ENCODE measurements at places on chromosomes 2 and 18.
A peak's percentile ranks its signal among the peaks of the same experiment; 100 is the strongest.

GRCh38 chr2:210360412-210360811, 45.4 kb upstream of the MYL1 start:
- no peak for DNase-seq

- no peak for DNase-seq
Observed at GRCh38 chr2:190405995-190406394, 2.2 kb upstream of the MFSD6 start.

DNA sequence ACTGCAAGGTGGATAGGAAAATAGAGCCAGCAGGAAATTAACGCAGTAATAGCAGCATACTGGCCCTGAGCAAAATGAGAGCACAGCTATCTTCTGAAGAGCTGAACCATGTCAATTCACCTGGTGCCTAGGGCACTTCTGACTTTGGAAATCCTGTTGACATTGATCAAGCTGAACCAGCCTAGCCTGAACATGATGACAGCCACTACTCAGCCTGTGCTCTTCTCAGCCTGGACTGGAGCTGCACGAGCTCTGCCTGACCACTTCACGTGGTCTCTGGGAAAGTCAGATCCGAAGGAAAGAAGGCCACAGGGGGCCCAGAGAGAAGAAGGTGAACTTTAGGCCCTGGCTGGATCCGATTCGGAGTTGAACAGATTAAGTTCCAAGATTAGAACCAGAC, 421.9 kb downstream of the LPIN1 start:
- DNase-seq = no peak

DNA sequence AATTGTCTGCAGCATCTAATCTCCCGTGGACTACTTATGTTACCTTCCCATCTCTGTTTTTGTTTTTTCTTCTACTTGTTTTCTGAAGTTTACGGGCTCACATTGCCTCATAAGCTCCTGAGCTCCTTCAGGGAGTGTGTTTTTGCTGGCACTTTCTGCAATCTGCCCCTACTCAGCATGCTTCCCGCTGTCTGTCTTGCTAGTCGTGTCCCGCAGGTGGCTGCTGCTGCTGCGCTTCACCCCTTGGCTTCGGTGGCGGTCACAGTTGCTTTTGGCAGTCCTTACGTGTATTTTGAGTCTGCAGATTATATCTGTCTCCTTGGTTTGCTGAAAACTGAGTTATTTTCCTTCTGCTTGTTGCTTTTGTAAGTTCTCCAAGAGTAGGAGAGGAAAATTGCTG, 37.3 kb downstream of the FER1L5 start:
- no peak for DNase-seq

DNA sequence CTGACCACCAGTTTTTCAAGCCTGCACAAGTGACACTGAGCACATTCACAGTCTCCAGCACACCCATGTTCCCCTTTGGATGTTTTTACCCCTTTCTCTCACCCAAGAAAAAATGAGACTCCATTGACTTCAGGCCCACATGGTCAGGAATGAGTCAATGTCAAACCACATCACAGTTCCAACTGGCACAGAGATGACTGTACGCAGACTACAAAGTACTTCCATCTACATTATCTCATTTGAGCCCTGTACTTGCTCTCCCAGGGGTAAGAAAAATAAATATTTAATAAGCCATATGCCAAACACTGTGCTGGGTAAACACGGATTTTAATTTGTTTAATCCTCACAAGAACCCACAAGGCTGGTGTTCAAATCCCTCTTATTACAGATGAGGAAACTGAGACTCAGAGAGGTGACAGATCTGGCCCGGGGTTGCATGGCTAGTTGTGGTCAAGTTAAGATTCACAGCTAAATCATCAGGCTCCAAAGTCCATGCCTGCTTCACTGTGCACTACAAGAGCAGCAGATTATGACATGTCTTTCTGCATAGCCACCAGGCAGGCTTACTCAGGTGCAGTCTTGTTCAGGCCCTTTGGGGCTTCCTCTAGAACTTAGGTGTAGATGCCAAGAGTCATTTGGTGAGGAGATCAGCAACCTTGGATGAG, 106.1 kb downstream of the TXNL1 start:
- DNase-seq = peak; percentile 73

GRCh38 chr18:60684843-60685513, 312.4 kb upstream of the MC4R start:
- DNase-seq = no peak

DNA sequence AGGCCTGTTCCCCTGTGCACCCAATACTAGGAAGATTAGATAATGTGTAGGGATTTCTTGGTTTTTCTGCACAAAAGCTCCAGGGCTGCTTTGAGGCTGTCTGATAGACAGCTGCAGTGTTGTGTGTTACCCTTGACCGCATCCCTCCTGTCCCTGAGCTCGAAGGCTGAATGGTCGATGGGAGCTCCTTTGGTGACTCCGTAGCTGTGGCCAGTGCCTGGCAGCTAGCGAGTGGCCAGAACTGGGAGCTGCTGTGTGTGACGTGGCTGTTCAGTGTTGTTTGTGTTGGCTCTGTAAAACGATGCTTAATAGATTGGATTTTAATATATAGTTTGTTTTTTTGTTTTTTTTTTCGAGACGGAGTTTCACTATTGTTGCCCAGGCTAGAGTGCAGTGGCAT, 170.0 kb downstream of the AGAP1 start:
- DNase-seq = no peak

- DNase-seq = no peak
Observed at GRCh38 chr18:10374636-10375293, 79.7 kb upstream of the APCDD1 start.

DNA sequence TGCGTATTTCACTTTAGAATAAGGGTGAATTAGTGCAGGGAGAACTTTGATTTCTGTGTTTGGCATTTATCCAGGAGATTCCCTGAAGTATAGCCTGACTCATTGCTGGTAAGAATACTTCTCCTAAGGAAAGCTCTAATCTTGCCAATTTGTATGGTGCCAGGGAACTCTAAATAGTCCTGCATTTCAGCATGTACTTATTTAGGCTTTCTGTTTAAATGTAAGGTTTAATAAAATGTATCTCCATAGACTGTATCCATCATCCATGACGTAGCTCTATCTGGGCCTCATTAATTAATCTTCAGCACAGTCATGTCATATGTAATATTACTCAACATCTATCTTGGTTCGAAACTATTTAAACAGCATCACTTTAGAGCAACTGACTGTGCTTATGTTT, 127.7 kb downstream of the DOK6 start:
- DNase-seq = no peak

GRCh38 chr2:225569995-225570394, 170.5 kb downstream of the NYAP2 start:
- DNase-seq = no peak

- no peak for DNase-seq
Observed at GRCh38 chr2:168583710-168584521, 127.8 kb downstream of the CERS6 start.

DNA sequence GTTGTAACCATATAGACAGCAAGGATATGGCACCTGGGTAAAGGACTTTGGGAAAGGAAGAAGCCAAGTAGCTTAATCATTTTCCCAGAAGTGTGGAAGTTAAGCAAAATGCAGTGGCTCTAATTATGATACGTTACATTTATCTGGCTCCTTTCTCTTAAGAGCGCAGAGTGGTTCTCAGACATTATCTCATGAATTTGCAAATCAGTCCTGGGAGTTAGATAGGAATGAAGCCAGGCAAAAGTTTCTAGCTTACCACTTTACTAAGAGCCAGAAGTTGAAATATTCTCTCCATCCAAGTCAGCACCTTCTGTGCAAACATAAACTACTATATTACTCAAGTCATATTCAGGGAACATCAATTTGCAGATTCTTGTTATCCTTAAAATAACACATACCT, 10.9 kb upstream of the PIEZO2 start:
- no peak for DNase-seq

DNA sequence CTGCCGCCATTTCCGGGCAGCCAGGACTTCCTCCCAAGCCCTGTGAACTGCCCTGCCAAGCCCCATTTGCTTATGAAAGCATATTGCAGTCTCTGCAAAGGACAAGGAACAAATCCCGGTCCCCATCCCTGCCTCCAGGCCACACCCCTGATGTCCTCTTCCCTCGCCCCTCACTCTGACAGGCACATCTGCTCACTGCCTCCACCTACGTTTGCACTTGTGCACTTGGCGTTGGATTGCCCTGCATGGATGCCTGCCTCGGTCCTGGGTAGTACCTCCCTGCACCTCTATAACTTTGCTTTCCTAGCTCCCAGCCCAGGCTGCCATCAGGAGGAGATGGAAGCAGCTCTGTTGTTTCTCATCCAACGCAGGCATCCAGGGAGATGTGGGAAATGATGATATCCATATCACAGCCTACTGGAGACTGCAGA, 19.6 kb upstream of the RPL31 start:
- DNase-seq = no peak

GRCh38 chr2:27903649-27904404, 13.3 kb downstream of the BABAM2 start:
- peak; percentile 20 for DNase-seq
